ENCODE measurements at places on chromosomes 11 and 22. TPM values are rescaled to one million over a fixed set of nuclear protein-coding genes. Genes with fewer than 3 reads are reported as not detected.

The MMP1 gene
- not detected for polyA plus RNA-seq

The HOATZ gene
- polyA plus RNA-seq: not detected

The FAM180B gene
- polyA plus RNA-seq: not detected

The OR6T1 gene
- not detected for polyA plus RNA-seq

The SVIP gene
- 31.6 TPM for polyA plus RNA-seq

The TP53AIP1 gene
- polyA plus RNA-seq: 1.3 TPM

The TH gene
- 194 TPM for polyA plus RNA-seq

The TENM4 gene
- polyA plus RNA-seq: 0.74 TPM

The SLC37A2 gene
- polyA plus RNA-seq: 73.4 TPM

The P2RX3 gene
- polyA plus RNA-seq: not detected

The TSG101 gene
- 33.1 TPM for polyA plus RNA-seq

The SPDYC gene
- polyA plus RNA-seq: 0.10 TPM

The GRIK4 gene
- 0.97 TPM for polyA plus RNA-seq

The NCF4 gene
- polyA plus RNA-seq: 58.1 TPM

The MS4A8 gene
- polyA plus RNA-seq: 0.27 TPM

All from adrenal gland (tissue), 19 donors.